ENCODE measurements at places on chromosomes 3 and 15. TPM values are rescaled to one million over a fixed set of nuclear protein-coding genes. Genes with fewer than 3 reads are reported as not detected.

The GOLGA8Q gene
- total RNA-seq = not detected

The KY gene
- not detected for total RNA-seq

The HRG gene
- total RNA-seq = not detected

The ANKUB1 gene
- total RNA-seq = not detected

The KNG1 gene
- not detected for total RNA-seq

The GOLGA8T gene
- total RNA-seq = not detected

The CPN2 gene
- total RNA-seq = not detected

The AADACL2 gene
- total RNA-seq = not detected

The RLBP1 gene
- total RNA-seq = not detected

The TMEM40 gene
- total RNA-seq = not detected

The DUOXA2 gene
- not detected for total RNA-seq

The GOLGA6B gene
- not detected for total RNA-seq

The SI gene
- not detected for total RNA-seq

The PTX3 gene
- total RNA-seq = not detected

The MOBP gene
- not detected for total RNA-seq

The ZNF660 gene
- 0.30 TPM for total RNA-seq

The GABRB3 gene
- total RNA-seq = not detected

The REC114 gene
- not detected for total RNA-seq

The SNX22 gene
- 1.1 TPM for total RNA-seq

The SLC9C1 gene
- total RNA-seq = not detected

The KIF15 gene
- total RNA-seq = 26.5 TPM

The STX19 gene
- total RNA-seq = not detected

The GNAT1 gene
- not detected for total RNA-seq

The C3orf20 gene
- total RNA-seq = 0.28 TPM

The DNAH1 gene
- total RNA-seq = 9.9 TPM

The APOD gene
- 2.6 TPM for total RNA-seq

The PGBD4 gene
- 3.7 TPM for total RNA-seq

The NMNAT3 gene
- total RNA-seq = 0.73 TPM

The ASB14 gene
- not detected for total RNA-seq

The USP13 gene
- total RNA-seq = 13.3 TPM

The BLM gene
- 64.1 TPM for total RNA-seq

The PLSCR1 gene
- 86.0 TPM for total RNA-seq

The DPPA4 gene
- not detected for total RNA-seq

The FXR1 gene
- 161 TPM for total RNA-seq

The PP2D1 gene
- total RNA-seq = not detected

The ITPR1 gene
- 84.5 TPM for total RNA-seq

The GOLGA8O gene
- total RNA-seq = 2.2 TPM

The TTLL3 gene
- total RNA-seq = 37.7 TPM

The DZIP1L gene
- 0.09 TPM for total RNA-seq

The LYSMD2 gene
- total RNA-seq = 15.5 TPM
